ENCODE measurements at places on chromosomes 3 and 15.
A peak's percentile ranks its signal among the peaks of the same experiment; 100 is the strongest.

DNA sequence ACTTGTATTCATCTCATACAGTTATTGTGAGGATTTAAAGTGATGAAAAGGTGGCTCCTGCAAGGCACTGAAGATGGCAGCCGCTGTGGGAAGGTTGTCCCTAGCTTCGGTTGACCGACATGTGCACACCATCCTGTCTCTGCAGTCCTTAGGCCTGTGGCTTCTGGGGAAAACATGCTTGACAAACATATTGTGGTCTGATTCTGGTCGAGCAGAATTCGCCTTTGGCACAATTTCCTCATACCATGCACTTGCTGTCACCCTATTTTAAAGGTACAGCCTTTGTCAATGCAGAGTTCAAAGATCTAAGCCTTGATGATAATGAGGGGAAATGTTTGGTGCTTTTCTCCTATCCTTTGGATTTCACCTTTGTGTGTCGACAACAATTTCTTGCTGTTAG, 50.9 kb downstream of the PRICKLE2 start:
- DNase-seq: no peak

DNA sequence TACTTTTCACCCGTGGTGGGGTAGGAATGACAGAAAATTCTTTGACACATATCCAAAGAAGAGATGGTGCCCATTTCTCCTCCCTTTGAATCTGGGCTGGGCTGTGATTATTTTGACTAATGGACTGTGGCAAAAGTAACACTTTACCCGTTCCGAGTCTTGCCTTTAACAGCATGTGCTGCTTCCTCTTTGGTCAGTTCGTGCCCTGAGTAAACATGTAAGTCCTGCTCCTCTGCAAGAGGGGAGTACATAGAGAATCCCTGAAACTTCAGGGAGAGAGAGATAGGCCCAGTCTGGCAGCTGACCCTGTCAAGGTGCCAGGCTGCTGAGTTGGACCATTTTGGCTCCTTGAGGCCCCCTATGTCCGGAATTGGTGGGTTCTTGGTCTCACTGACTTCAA, 243.1 kb downstream of the EPHB1 start:
- DNase-seq: no peak

- DNase-seq: no peak
These were observed 9.2 kb downstream of the BTBD1 start for GRCh38 chr15:83057696-83058376.

DNA sequence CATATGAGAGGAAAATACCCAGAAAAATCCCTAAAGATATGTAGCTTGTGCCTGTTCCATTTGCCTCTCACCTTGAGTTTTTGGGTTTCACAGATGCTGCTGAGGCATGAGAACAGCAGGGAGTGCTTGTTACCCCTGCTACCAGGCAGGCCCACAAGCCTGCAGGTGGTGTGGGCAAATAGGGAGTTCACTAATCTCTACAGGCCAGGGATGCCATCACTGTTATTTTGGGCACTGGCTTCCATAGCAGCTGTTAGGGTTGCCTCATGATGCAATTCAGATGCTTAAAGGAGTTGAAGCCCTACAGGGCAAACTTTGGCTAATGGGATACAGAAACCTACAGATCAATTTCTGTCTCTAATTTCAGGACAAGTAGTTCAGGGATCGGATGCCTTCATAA, 873.5 kb downstream of the OTOL1 start:
- DNase-seq: no peak

GRCh38 chr3:69239063-69239462, 116.7 kb upstream of the LMOD3 start:
- no peak for DNase-seq

DNA sequence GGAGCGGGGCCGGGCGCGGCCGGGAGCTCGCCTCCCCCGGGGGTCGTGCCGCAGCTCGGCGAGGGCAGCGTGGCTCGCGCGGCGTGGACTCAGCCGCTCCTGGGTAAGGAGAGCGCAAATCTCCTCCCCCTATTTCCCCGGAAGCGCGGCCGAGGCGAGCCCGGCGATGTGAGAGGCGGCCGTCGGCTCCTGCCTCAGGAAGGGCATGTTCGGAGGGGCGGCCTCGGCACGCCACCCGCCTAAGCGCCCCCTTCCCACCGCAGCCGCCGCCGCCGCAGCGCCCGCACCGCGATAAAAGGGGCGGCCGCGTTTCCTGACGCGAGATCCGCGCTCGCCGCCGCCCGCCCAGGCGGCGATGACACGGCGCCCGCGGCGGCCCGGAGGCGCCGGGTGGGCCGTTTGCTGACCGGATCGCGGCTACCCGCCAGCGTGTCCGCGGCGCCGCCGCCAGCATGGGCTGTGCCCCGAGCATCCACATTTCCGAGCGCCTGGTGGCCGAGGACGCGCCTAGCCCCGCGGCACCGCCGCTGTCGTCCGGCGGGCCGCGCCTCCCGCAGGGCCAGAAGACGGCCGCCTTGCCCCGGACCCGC, at the start of gene PDE8A:
TSS of gene PDE8A (plus strand) at position 146 of the 590 bp plus-strand sequence. CDS start at position 453, 307 bp downstream.
- no peak for DNase-seq

GRCh38 chr3:99873269-99874102, 55.8 kb downstream of the CMSS1 start:
- no peak for DNase-seq

- no peak for DNase-seq
These were observed 506.8 kb upstream of the PPP2R3A start for GRCh38 chr3:135458541-135459322.

DNA sequence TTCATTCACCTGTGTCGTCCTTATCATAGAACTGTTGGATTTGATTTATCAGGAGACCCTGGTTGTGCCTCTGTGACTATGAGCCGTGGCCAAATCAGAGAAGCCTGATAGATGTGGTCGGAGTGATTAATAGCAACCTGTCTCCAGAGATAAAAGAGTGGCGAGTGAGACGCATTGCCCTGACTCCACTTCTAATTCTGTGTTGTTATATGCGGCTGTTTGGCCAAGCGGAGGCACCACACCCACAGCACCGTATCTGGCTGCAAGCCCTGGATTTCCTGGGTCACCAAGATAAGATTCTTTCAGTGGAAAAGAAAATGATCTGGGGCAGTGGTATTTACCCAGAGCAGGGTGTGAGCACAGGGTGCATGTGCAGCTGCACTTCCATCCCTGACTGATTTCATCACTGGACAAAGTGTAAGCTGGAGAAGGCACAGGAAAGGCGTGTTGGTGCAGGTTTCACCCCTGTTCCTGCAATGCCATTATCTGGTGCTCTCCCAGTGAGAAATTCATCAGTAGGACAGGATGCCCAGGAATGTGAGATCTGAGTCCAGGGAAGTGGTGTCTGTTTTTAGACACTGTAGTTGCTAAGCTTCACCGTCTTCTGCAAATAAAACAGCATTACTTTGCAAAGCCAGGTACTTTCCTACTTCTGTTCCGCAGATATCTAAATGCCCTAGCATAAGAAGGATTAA, 84.6 kb downstream of the CD47 start:
- no peak for DNase-seq

GRCh38 chr3:109115451-109115850, 2.5 kb downstream of the MORC1 start:
- DNase-seq: no peak

- DNase-seq: no peak
These were observed 13.1 kb downstream of the RSL24D1 start for GRCh38 chr15:55183679-55184078.

- no peak for DNase-seq
These were observed 81.2 kb downstream of the TLE3 start for GRCh38 chr15:70016511-70016994.

DNA sequence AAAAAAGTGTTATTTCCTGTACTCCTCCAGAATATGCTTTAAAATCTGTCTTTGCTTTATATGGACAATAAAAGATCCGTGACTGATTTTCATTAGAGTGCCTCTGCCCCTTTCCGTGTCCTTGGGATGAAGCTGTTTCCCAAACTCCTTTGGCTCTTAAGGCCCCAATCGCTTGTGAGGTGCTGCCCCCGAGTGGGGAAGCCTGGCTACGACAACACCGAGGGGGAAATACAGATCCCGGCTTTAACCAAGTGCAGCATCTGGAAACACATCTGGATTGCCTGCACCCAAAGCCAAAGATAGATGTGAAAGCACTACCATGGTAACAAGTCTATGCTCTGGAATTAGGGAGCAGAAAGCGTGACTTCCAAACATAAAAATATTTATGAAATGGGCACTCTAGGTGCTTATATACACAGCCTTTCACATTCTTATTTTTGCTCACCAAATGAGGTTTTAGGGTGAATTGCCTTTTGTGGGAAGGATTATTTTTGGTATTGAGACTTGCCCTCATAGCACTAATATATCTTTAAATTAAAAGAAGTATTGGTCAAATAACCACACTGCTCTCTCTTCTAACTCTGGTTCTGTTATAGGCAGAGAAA, 40.6 kb upstream of the ADCY5 start:
- peak; percentile 26 for DNase-seq

DNA sequence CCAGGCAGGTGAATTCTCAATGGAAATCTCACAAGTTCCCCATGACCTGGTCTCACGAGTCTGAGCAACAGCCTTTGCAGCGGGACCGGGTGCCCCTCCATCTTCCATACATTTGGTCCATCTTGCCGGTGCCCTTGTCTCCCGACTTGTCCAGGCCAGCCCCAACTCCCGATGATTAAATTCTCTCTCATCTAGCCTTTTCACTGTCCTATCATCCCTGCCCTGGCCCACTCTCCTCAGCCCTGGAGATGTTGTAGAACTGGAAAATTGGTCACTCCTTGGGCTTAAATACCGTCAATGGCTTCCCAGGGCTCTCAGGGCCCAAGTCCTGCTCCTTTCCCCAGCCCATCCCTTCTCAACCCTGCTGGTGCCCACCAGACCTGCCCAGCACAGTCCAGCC, 34.4 kb downstream of the PRR20G start:
- no peak for DNase-seq

- no peak for DNase-seq
These were observed 25.7 kb downstream of the GPD1L start for GRCh38 chr3:32132121-32132520.

- DNase-seq: no peak
These were observed 23.3 kb upstream of the FSTL1 start for GRCh38 chr3:120473896-120474675.

GRCh38 chr3:24043985-24044384, 98.9 kb downstream of the NR1D2 start:
- no peak for DNase-seq

- DNase-seq: no peak
These were observed 316.7 kb downstream of the CLSTN2 start for GRCh38 chr3:140251678-140252077.

- DNase-seq: no peak
These were observed 24.6 kb downstream of the GTF2E1 start for GRCh38 chr3:120767106-120767505.

GRCh38 chr15:39192979-39193560, 387.8 kb upstream of the THBS1 start:
- no peak for DNase-seq

DNA sequence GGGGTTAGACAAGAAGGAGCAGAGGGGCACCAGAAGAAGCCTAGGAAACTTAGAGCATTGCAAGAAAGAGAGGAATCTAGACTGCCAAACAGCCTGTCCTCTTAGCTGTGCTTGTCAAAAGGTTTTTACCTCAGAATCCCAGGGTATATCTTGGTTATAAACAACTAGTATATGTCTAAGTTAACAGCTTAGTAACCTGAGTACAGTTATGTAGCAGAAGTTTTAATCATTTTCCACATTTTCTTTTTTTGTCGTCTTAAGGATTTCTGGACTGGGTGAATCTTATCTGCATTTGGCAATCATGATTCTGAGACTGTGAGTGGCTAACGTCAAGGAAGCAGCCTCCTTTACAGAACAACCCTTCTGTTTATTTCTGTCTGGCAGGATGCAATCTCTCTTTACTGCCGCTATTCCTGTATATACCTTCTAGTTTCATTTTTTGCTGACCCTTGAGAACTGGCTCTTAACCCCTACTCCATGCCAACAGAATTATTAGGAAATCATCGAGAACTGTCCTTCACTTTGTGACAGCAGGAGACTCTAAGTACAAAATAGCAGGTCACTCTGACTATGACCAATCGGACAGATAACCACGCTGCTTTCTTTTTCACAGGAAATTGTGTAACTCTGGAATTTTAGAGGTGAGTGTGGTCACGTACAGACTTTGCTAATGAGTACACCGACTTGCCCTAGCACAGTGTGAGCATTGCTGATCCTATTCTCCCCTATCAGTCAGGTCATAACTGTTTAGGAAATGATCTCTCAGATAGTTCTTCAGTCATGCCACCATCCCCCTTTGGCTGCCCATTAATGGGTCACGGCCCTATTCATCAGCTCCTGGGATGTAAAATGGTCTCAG, 3.3 kb upstream of the CP start:
- no peak for DNase-seq

DNA sequence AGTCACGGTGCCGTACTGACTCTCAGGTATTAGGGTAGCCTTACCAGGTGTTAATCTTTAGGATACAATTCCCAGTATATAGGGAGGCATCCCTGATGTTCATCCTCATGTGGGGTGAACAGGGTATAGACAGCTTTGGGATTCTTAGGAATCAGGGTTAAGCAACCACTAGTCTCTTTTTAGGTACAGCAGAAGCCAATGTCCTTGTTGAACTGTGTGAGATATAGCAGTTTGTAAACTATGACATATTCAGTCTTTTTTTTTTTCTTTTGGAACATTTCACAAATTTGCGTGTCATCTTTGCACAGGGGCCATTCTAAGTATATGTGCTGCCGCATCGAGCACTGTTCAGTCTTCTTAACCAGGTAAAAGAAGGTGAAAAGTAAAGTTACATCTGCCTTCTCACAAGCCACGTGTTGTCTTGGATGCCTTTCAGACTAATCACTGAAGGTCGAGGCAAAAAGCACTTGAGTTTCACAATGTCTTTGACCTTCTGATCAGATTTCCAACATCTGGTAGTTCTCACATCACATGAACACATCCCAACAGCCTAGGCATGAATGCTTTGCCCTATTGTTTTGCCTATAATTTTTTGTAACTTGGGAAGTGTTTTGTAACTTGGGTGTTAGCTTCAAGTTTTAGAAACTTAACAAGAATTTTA, 17.2 kb downstream of the TSEN2 start:
- no peak for DNase-seq

DNA sequence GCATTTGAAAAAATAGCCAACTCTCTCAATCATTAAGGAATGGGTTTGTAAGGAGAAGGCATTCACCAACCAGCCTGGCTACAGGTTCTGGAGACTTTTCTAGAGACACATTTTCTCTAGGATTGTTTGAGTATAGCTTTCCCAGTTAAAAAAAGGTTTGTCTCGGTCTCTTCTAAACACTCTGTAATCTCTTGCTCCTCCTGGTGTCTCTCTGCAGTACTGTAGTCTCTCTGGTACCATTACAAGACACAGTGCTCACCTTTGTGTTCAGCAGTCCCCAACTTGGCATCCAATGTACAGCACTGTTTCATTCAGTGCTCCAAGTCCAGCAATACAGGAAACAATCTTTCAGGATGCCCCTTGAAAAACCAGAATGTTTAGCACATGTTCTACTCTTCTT, 534.4 kb downstream of the ZNF385D start:
- DNase-seq: no peak

GRCh38 chr15:31264559-31265089, 62.0 kb upstream of the KLF13 start:
- no peak for DNase-seq

Measured in activated CD8-positive, alpha-beta memory T cell treated with anti-CD3 and anti-CD28 coated beads, Interleukin-2, amount 50 U/mL, for 4 hours (primary cell).